ENCODE measurements at places on chromosomes 1 and 21.

DNA sequence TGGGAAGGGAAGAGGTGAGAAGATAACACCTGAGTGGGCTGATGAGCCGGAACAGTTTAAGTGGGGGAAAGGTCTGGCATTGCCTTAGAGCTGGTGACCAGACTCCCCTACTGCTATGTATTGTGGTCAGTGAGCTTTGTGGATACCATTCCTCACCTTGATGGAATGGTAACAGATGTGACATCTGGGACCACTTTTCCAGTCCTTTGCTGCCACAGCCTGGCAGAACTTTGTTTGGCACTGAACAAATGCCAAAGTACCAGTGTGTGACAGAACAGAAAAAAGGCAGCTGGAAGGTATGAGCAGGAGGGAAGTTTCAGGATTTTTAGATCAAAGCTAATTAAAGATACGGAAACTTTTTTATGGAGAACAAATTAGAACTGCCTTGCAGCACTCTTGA is 6.2 kb downstream of the MED8 start:
- DNase-seq = peak; percentile 23

DNA sequence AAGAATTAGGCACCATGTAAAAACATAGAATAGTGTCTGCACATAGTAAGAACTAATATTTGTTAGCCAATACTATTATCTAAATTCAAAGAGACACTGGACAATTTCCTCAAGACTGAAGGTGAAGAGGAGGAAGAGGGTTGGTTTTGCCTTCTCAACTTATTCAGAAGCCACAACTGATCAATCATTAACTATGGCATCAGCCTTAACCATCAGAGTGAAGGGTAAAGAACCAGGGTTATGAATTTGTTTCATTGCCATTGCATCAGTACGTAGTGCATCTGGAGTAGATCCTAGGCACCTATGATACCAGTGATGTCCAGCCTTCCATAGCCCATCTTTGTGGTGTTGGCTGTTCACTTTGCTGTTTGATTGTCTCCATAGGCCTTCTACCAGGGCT is 421.7 kb upstream of the DEPDC1 start:
- no peak for DNase-seq

GRCh38 chr1:68361346-68361910 is 88.3 kb downstream of the RPE65 start:
- no peak for DNase-seq

DNA sequence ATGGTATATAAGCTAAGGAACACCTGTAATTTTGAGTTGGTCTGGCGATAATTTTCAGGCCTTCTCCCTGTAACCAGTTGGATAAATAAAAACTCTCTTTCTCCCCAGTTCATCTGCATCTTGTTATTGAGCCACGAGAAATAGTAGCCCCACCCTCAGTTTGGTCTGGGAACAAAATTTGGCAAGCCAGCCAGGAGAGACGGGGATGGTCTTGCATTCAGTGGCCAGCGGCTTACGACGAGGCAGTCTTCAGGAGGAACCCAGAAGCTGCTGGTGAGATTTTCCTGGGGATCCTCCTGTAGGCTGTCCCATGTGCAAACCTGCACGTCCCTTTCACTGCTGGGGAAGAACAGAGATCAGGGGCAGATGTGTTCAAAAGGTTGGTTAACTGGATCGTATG is 174.6 kb downstream of the PLA2G4A start:
- no peak for DNase-seq

DNA sequence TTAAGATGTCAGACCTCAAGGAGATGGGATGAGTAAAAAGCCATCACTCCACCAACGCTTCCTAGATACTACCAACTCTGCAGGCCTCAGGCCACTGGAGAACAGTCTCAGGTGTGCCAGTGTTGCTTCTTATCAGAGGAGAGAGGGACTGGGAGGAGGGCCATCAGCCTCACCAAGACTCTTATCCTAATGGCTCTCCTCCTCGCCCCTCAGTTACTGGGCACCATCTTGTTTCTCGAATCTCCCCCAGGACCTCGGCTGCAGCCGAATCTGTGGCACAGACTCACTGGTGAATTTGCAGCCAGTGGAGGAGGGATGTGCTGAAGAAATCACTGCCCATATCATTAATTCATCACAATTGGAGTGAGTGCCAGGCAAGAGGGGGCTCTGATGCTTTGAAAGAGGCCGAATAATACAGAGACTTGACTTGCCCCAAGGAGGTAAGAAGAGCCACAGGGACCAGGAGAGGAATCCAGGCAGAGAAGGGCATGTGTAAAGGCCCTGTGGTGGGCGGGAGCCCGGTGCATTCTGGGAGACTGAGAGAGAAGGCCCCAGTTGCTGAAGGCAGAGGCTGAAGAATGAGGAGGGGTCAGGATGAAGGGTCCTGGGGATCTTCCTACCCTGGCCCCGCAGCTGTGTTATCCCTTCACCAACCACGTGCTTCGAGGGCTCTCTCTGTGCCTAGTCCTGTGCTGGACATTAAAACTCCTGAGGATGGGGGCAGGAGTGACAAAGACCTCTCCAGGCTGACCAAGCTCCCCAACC is 129.8 kb downstream of the PTPRU start:
- no peak for DNase-seq

DNA sequence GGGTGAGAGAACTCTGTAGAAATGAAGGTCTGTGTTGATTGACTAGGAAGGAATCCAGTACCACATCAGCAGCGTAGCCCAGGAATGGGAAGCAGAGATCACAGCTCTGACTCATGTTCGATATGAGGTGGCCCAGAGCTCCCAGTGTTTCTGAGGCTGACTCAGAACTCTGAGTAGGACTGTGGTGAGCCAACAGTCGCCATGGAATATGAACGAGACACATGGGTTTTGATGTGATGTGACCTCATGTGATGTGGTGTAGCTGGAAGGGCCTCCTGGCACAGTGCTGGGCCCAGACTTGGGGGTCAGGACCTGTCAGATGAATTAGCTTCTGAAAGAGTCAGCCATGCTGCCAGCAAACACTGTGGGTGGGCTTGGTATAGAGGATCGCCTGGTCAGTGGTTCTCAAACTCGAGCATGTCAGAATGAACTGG is 237.0 kb downstream of the MRPL39 start:
- no peak for DNase-seq

DNA sequence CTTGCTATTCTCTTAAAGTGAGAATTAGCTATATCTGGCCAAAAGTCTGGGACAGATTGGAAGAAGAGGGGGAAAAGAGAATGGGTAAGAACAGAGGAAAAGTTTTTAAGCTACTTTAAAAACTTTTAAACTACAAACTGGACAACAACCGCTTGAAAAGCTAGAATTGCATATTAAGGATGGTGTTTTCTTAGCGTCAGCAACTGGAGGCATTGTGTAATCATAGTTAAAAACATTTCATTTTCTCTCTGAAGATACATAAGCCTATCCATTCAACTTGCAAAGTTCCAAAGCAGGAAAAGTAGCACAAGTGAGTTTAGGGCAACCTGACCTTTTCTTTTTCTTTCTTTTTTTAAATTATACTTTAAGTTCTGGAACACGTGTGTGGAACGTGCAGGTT is 10.9 kb downstream of the PBX1 start:
- DNase-seq = no peak
